NCI-H187 (cell line): ENCODE measurements at places on chromosomes 7 and 10.

GRCh38 chr10:128855618-128856428, 611.2 kb upstream of the MGMT start:
- DNase-seq = no peak

DNA sequence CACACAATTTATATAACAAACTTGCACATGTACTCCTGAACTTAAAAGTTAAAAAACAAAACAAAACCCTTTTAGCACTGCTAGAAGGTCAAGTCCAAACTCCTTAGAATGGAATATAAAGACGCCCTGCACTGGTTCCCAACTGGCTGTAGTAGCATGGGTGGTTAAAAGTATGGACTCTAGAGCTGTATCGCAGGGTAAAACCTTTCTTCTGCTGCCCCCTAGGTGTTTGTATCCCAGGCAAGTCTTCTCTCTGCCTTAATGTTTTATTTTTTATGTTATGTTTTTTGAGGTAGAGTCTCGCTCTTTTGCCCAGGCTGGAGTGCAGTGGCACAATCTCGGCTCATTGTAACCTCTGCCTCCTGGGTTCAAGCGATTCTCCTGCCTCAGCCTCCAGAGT, 35.2 kb downstream of the LSMEM1 start:
- DNase-seq = no peak

DNA sequence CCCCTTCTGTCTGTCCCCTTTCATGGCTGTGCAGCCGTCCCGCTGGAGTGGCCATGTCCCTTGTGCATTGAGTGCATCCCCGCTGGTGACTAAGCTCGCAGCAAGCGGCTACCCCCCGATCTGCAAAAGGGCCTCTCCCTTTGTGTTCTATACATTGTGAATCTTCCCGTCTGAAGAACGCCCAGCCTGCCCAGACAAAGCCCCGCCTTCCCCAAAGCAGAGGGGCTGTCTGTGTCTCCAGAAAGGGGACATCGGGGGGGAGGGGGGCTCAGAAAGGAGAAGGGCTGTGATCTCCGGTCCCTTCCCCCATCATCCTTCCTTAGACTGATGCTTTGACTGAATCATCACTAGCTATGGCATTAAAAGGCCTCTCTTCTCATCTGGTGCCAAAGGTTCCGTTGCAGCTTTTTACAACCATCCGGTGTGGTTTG, 11.9 kb downstream of the NPTX2 start:
- no peak for DNase-seq

DNA sequence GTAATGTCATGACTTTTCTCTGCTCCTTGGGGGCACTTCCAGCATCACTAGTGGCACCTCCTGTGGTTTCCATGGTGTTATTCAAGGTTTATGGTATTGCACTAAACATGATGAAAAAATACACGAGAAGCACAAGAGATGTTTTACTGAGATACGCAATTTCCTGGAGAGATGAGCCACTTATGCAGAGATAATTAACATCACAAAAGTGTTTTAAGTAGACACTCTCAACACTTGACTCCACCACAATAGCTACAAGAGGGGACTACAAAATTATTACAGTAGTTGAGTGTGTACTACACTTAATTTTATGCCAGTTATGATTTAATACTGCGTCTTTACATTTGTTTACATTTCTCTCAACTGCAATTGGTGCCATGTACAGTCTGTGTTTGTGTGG, 906.7 kb downstream of the DNAJB9 start:
- peak; percentile 87 for DNase-seq

- DNase-seq = peak; percentile 63
These were observed 36.6 kb downstream of the SCIN start for GRCh38 chr7:12607134-12607533.

DNA sequence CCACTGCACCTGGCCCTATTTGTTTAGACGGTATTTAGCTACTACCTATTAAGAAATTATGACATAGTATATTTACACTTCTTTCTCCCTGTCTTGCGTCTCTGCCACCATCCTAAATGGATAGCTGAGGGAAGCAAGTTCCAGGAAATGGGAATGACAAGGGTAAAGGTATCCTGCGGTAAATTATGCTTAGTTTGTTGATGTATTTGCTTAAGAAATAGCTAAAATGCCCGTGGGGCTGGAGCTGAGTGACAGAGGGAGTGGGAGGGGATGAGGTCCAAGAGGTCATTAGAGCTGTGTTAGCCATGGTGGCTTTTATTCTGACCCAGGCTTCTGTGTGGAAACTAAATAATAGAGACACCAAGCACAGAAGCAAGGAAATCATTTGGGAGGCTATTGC, 29.0 kb upstream of the UBE2D1 start:
- DNase-seq = no peak

DNA sequence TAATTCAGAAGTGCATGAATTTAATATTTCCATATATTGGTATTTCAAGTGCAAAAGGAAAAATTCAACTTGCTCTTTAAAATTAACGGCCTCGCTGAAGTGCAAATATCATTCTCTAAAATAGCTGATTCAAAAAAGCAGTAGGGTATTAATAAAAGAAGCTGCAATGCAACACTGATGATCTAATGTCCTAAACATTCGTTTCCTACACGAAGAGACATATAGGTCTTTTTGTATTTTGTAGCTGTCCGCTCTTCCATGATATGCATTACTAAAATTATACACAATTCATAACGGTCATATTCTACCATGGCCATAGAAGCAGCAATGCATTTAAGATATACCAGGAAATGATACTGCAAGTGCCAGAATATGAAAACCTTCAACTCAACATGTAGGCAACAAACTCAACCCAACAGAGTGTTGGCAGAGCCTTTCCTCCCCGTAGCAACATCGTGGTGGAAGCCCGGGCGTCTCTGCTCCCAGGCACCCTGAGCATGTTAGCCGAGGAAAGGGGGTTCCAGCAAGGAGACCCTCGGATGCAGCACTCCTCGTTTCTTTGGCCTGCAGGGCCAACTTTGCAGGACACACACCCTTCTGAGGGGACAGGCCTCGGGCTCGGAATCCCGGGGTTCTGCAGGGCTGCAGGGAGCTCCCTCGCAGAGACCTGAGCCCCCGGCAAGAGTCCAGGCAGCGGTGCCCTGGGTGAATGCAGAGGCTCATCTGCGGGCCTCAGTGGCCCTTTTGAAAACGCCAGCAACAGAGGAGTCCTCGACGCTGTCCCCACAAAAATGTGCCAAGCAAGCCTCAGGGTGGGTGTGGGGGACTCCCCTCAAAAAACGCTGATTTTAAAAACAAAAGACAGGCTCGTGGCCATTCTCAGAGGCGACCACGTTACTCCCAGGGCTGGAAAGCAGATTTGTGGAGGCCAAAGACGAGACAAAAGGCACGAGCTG, 1.6 kb downstream of the FAM171A1 start:
- no peak for DNase-seq

DNA sequence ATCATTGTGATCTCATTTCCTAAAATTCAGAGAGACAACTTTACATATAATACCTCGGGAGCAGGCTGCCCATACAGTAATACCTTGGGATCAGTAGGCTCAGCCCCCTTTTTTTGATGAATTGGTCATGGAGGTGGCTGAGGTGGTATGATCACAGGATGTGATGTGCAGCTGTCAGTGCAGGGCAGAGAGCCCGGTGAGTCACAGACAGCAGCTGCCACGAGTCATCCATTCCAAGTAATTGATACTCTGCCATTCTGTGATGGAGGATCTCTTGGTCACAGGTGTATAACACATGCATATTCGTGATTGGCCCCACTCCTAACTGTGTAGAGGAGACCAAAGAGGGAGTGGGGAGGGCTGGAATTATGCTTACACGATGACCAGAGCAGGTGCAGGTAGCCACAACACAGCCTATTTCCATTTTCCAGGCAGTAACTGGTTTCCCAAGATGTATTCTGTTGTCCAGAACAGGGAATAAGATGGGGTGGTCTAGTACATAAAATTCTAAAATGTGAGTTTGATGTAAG, 14.1 kb downstream of the NRCAM start:
- peak; percentile 68 for DNase-seq

DNA sequence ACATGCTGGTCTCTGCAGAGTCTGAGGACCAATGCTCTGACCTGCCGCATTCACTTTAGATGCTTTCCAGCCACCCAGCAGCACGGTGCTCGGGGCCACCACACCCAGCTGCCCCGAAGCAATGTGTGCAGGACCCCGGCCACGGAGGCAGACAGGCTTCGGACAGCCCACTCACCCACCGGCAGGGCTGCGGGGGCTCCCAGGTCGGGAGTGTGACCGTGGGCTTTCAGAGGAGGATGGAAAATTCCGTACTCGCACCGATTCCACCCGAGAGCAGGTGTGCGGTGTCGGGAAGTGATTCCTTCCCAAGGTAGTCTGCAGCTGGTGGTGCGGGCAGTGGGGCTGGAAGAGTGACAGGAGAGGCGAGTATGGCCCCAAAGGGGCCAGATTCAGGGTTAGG, 190.9 kb downstream of the DNAJB6 start:
- no peak for DNase-seq

DNA sequence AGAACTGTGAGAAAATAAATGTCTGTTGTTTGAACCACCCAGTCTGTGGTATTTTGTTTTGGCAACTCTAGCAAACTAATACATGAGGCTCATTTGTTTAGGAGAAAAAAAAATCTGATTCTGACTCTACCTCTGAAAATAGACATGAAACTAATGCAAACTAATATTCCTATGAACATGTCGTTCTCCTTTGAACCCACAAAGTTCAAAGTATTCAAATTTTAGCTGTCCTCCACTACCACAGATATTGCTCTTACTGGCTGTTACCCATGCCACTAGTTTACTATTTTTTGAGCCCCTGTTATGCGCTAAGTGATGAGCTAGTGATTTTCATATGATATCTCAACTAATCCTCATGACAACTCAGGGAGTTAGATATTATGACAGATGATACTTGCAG, 58.8 kb upstream of the ZNF804B start:
- no peak for DNase-seq

GRCh38 chr10:16894821-16895220, 77.6 kb upstream of the RSU1 start:
- no peak for DNase-seq

GRCh38 chr7:64997927-64998391, 7.1 kb upstream of the ZNF117 start:
- DNase-seq = no peak

DNA sequence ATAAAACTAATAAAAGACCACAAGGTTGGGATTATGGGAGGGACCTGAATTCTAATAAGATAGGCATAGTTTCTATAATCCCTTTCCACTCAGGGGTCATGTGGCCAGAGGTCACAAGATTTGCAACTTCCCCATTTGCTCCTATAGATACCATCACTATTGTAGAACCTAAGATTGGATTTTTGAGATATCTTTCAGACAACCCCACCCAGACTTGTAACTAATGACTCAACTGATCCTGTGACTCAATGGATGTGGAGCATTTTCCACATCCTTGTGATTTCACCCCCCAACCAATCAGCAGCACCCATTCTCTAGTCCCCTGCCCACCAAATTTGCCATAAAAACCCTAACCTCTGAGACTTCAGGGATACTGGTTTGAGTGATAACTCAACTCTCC, 51.9 kb upstream of the PIK3AP1 start:
- DNase-seq = no peak

DNA sequence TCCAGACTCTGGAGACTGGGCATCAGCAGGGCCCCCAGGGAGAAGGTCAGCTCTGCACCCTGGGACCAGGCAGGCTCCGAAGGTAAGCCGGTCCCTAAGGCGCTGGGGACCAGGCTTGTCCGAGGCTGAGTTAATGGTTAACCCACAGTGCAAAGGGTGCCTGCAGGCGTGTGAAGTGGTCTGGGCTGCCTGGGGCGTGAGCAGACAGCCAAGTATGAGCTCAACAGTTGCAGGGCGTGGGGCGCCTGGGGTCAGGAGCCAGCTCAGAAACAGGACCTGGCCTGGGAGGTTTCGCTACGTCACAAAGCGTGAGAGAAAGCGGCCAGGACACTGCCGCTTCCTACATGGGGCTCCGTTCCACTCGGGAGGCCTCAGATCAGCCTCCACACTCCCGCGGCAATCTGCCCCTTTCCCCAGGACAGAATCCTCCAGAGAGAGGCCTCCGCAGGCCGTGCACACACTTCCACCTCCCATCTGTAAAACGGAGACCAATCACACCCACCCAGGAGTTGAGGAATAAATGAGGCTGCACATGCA, 16.0 kb downstream of the PDGFA start:
- no peak for DNase-seq

- DNase-seq = no peak
These were observed 448.9 kb downstream of the ADRA2A start for GRCh38 chr10:111525696-111526095.
